Activated naive CD4-positive, alpha-beta T cell treated with anti-CD3 and anti-CD28 coated beads, Interleukin-2, amount 50 U/mL, for 72 hours (primary cell): ENCODE measurements at places on chromosomes 2 and 18.

- DNase-seq = no peak
Measured at GRCh38 chr2:154795651-154796050, 97.2 kb downstream of the KCNJ3 start.

DNA sequence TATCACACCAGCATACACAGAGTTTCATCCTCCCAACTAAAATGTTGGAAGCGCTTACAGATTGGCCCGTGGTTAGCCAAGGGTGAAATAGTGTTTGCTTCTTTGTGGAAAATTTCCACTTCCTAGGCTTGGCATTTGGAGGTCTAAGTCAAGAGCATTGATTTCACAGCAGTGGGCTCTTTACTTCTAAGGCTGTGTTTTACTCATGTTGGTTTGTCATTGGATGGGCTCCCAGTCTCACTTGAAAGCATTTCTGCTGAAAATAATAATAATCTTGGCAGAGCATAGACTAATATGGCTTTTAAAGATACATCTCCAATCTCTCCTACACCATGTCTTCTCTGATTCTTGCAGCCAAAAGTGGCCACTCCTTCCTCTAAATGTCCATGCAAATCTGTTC is 82.9 kb downstream of the DYNAP start:
- DNase-seq = no peak

DNA sequence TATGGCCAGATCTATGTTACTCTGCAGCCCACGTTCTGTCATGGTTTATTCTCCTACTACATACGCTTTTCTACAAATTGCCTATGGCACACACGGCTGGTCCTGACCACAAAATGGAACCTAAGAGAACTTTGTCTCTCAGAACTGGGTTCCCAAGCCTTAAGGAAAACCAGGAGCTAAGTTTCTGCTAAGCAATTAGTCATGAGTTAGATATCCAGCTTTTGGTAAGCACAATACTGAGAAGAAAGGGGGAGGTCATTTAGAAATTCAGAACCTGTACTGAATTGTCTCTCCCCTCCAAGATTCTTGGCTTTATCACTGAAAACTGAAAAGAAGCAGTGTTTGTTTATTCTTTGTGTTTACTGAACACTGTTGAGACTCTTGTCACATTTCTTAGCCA is 283.5 kb upstream of the TANK start:
- DNase-seq = no peak

- peak; percentile 56 for DNase-seq
Measured at GRCh38 chr2:43225788-43226557, 433 bp downstream of the ZFP36L2 start.

- no peak for DNase-seq
Measured at GRCh38 chr2:232320443-232320803, 58.1 kb upstream of the ALPP start.

DNA sequence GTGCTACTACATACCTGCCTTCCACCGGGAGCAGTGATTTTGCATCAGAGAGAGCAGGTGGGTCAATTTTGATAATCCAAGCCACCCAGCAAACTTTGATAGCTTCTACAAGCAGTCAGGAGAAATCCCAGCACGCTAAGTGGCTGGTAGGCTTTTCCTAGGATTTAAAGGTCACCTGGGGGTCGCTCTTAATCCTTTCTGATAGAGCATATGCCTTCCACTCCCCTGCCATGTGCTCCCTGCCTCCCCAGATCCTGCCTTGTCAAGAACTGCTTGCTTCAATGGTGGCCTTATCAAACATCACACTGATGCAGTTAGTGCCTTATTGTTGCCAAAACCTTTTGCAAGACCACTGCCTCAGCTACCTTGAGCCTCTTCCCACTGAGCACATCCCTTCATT is 462.3 kb upstream of the MEX3C start:
- DNase-seq = no peak

DNA sequence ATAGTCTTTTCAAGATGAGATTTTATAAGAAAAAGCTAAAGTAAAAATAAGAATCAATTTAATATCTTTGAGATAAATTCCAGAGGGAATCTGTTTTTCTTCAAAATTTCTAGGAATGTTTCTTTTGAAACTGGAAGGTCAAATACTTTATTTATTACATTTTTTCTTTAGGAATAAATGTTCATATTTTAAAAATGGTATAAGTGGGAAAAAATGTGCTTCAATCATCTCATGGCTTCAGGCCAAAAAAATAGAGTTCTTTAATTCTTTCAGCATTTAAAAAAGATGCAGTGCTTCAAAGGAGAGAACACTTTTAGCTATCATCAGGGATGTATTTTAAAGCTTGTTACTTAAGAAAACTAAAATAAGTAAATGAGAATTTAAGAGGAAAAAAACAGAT is 110.6 kb downstream of the NEB start:
- DNase-seq = no peak

GRCh38 chr2:179031731-179032408 is 18.1 kb downstream of the CCDC141 start:
- peak; percentile 65 for DNase-seq
